Mesothelial cell of epicardium (in vitro differentiated cells): ENCODE measurements at places on chromosomes 4 and X.

GRCh38 chr4:24560868-24561368, 23.4 kb downstream of the DHX15 start:
- no peak for DNase-seq

DNA sequence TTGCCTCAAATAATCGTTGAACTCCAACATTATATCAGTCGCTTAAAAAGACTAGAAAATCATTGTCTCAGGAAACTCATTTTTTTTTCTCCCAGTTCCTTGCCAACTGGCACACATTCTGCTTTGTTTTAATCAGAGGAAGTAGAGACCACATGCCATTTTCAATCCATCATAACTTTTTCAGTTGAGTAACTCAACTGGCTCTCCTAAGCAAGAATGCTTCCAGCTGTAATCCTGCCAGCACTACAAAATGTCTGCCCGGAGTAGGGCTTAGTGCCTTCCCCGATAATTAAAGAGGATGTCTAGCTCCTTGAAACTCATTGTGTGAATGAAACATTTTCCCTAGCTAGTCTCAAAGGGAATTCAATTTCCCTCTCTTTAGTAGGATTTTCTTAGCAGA, 33.0 kb downstream of the FREM3 start:
- DNase-seq: no peak

DNA sequence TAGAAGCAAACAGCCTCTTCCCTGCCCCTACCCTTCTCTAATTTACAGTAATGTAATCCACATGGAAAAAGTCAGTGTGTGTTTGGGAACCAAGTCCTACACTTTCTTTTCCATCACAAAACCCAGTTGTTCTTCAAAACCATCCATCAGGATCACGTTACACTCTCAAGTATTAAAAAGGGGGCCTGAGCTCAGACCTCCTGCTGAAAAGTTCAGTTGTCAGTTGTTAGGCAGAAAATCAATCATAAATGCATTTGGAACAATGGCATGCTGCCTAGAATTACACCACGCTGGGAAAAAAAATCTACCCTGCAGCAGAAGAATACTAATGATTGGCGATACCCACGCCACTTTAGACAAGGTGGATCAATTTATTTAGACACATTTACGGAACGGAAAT, 236.5 kb downstream of the PARM1 start:
- no peak for DNase-seq

DNA sequence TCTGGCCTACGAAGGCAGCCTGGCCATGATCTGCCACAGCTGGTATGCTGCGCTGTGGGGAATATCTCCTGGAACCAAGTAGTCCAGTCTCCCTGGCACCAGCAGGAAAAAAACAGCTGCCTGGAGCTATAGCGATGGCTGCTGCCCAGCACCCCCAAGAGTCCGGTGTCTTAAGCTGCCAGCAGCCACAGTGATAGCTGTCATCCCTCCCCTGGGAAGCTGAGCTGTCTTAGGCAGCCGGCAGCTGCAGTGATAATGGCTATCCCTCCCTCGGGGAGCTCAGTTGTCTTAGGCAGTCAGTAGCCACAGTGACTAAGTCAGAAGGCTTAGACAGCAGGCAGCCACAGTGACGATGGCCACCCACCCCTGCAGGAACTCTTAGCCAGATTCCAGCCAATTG, 205.1 kb downstream of the STPG2 start:
- no peak for DNase-seq

- DNase-seq: no peak
Measured at GRCh38 chr4:157804986-157805385, 367.8 kb downstream of the GASK1B start.

- no peak for DNase-seq
Measured at GRCh38 chrX:19599253-19599652, 83.9 kb upstream of the MAP3K15 start.
